ENCODE measurements at places on chromosomes 1 and 21.

DNA sequence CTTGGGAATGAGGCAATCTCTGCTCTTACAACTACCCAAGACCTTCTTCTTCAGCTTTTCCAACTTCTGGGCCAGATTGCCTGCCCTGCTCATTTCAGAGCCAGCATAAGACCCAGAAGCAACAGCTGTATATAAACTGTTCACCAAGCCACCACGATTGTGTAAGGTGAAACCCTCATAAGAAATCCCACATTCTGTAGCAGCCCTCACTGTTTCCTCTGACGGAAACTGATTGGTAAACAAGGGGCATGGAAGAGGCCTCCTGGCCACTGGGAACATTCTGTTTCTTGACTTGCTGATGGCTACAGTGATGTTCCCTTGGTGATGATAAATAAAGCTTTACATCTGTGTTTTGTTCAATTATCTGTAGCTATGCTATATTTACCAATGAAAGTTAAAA lies 39.7 kb upstream of the EXO1 start:
- no peak for DNase-seq

- no peak for DNase-seq
Observed at GRCh38 chr1:30735668-30736498, 12.5 kb upstream of the MATN1 start.

DNA sequence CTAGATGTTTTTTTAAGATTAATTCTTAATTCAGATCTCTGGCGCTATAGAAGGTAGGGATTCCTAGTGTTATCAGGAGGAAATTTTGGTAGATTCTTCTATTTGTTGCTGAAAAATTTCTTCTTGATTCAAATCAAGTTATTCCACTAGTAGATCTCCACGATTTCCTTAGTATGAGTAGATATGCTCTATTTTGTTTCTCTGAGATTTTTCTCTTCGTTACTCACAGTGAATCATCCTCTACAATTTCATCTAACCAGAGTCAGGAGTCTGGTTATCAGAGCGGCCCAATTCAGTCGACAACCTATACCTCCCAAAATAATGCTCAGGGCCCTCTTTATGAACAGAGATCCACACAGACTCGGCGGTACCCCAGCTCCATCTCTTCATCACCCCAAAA lies 18.8 kb upstream of the HAX1 start:
- DNase-seq = no peak

DNA sequence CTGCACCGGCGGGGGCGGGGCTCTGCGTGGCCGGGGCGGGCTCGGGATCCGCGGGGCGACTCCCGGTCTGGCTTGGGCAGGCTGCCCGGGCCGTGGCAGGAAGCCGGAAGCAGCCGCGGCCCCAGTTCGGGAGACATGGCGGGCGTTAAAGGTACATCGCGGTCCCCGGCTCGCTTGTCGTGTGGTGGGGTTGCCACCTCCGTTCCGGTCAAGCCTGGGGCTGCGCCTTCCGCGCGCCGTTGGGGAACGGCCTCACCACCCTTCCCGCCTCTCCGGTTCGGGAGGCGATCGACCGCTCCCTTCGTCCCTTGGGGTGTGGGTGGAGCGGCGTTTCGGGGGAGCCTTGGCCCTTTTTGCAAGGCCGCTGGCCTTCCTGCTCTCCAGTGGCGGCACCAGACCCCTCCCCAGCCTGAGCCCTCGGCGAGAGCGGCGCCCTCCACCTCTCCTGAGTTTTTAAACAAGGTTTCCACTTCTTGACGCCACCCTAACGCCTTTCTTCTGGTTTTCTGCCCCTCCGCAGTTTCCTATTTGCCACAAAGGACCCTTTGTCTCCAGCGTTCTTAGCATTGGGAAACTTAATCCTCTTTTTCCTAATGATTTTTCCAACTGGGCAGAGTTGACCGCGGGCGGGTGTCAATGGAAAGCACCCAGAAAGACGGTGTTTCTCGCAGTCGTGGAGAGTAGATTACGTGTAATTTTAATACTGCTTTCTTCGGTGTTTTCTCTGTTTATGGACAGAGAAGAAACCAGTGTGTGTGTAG lies at the start of the genes LEPR and LEPROT:
Gene LEPR (plus strand): TSS at position 79 of the 761 bp plus-strand sequence. CDS start 144,898 bp downstream, outside the sequence.
Gene LEPROT (plus strand): TSS at position 79 of the 761 bp plus-strand sequence. CDS start 57 bp downstream, at position 136.
- DNase-seq = no peak

DNA sequence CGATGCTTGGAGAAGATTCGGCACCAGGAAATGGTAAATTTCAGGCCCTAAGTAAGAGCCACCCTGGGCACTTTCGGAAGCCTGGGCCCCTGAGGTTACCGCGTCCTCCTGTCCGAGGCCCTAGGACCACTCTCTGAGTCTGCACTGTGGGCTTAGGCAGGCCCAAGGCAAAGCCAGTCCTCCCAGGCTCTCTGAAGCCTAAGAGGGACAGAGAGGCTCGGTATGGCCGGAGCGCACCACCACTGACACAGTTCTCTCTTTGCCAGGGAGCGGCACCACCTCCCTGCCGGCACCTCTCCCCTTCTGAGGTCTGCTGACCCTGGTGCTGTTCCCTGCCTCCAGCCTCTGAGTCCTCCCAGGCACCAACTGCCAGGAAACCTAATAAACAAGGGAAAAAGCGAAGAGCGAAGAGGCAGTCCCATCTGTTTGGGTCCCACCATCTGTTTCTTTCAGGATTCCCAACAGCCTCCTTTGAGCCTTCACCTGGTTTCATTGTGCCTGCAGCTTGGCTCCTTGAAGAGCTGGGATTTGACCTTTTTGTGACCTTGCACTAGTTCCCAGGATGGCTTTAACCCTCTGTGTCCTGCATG lies 57.7 kb downstream of the VWA5B1 start:
- no peak for DNase-seq

DNA sequence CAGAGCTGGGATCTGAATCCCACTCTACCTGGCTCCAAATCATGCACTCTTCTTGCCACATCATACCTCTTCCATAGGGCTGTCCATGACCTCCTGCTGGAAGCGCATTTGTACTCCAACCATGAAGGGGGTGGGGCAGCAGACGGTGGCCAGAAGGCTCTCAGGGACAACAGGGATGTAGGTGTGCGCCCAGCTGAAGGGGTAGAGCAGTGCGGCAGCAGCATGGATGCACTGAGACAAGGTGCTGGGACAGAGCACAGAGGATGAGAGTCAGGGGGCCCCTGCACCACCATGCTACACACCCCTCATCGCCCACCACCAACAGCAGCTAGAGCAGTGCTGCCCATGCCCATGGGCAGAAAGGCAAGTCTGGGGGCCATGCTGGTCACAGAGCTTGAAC lies 8.4 kb downstream of the DENND2D start:
- DNase-seq = no peak

GRCh38 chr1:201842472-201843027 lies 13.6 kb downstream of the IPO9 start:
- no peak for DNase-seq

DNA sequence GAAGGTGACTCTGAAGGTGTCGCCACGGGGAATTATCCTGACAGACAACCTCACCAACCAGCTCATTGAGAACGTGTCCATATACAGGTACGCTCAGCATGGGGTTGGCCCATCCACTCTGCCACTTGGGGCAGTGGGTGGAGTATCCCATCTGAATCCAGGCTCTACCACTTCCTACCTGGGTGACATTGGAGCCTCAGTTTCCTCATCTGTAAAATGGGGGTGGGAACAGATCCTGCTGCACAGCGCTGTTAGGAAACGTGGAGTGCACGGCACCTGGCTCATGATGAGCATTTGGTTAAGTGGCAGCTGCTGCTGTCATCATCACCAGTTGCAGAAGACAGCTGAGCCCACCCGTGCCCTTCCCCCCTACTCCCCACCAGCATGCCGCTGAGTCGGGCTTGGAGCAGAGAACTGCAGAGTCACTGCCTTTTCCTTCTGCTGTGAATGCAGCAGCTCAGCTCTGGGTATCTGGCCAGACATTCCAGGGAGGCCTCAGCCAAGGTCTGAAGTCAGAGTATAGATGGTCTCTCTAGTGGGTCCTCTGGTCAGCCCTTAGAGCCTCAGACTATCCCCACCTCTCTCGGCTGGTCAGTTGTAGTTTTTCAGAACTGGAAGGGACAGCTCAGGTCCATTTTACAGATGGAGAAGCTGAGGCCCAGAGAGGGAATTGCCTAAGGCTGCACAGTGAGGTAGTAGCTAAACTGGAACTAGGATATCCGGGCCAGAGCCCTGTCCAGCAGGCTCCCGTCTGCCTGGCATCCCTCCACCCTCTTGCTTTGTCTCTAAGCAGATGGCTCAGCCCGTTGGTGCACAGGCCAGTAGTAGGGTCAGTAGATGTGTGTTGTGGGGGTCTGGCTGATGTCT lies 11.7 kb downstream of the LDLRAP1 start:
- DNase-seq = no peak

- no peak for DNase-seq
Observed at GRCh38 chr1:214014730-214015129, 27.0 kb downstream of the PROX1 start.

GRCh38 chr1:15764890-15765289 lies 6.3 kb downstream of the FBLIM1 start:
- DNase-seq = no peak

DNA sequence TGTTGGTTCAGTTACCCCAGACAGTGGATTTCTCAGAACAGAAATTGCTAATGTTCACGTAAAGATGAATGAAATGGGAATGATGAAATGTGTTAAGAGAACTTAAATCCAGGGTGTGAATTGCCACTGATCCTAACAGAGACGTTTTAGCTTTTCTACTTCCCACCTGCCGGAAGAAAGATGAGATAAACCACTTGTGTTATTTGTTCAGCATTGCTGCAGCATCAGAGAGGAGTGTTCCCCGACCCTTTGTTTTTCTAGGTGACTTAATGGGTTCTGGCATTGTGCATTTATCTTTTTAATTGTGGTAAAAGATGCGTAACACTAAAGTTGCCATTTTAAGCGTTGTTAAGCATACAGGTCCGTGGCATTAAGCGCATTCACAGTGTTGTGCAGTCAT lies 122.3 kb downstream of the GALNT2 start:
- DNase-seq = no peak

- peak; percentile 37 for DNase-seq
Observed at GRCh38 chr1:23791516-23792047, 637 bp downstream of the LYPLA2 start.

- no peak for DNase-seq
Observed at GRCh38 chr1:35453031-35453430, 104.2 kb downstream of the KIAA0319L start.

- no peak for DNase-seq
Observed at GRCh38 chr21:38263493-38263892, 6.7 kb downstream of the KCNJ15 start.

DNA sequence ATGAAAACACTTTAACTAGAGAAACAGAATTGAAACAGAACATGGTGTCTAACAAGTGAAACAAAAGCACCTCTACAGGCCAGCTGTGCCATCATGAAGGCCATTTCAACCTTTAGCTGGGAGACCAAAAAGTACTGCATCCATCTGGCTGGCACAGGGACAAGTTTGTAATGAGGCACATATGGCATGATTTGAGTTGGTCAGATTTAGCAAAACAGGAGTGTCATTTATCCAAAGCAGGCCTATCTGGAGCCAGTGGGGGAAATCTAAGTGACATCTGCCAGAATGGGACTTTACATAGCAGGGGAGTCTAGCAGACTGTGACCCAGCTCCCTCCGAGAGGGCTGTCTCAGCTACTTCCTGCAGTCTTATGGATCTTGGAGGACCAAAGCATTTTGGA lies 51.9 kb downstream of the DNTTIP2 start:
- no peak for DNase-seq

GRCh38 chr21:38725196-38726157 lies 80.3 kb upstream of the ETS2 start:
- DNase-seq = no peak

DNA sequence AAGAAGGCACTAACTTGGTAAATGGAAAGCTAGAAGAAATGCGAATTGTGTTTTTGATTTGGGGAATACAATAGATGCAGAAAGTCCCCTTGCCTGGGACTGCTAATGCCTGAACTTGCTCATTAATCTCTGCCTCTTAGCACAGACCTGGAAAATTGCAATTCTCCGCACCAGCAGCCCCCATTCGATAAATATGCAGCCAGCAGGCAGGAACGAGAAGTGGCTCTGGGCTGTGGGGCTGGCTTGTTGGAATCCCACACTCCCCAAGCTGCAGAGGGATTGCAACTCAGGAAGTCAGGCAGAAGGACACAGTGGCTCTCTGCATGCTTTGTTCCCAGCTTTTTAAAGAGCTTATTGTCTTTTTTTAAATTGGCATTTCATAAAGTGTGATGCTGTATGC lies 51.3 kb downstream of the PCP4 start:
- no peak for DNase-seq

DNA sequence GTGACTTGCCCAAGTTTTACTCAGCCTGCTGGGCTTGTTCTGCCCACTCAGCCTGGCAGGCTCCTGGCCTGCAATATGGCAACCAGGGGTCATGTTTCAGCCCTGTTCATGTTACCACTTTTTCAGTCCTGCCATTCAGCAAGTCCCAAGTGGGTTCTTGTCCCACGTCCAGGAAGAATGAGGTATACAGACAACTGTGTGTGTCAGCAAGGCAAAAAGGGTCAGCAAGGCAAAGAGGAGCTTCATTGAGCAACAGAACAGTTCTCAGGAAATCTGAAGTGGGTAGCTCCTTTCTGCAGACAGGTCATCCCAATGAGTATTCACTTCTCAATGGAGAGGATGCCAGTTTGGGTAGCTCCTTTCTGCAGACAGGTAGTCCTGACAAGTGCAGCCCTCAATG lies 1233.3 kb upstream of the B3GALT2 start:
- DNase-seq = no peak

- peak; percentile 76 for DNase-seq
Observed at GRCh38 chr21:35138665-35139381, 89.7 kb upstream of the RUNX1 start.

- DNase-seq = no peak
Observed at GRCh38 chr1:198649232-198649967, 10.6 kb downstream of the PTPRC start.

Data from stimulated activated naive CD8-positive, alpha-beta T cell treated with anti-CD3 and anti-CD28 coated beads, Interleukin-15, amount 100 ng/mL, for 72 hours (primary cell).